ENCODE measurements at places on chromosomes 2 and 18.

DNA sequence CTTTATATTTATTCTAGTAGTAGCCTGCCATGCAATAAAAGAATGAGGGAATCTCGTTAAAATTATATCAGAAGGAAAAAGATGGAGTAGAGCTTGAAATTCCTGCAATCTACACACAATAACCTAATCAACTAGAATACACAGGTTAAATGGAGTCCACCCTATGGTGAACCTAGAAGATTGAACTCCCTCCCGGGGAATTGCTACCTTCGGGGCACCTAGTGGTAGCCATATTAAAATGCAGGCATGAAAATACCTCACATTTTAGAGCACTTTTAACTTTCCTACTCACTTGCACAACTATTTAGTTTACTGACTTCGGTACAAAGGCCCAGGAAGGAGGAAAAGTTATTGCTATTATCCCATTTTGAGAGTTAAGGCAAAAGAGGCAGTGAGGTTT, 174.5 kb downstream of the SS18 start:
- DNase-seq: no peak

- DNase-seq: no peak
Observed at GRCh38 chr2:140696449-140696848, 1434.4 kb downstream of the LRP1B start.

GRCh38 chr18:31977270-31977872, 34.4 kb upstream of the TRAPPC8 start:
- peak; percentile 8 for DNase-seq

DNA sequence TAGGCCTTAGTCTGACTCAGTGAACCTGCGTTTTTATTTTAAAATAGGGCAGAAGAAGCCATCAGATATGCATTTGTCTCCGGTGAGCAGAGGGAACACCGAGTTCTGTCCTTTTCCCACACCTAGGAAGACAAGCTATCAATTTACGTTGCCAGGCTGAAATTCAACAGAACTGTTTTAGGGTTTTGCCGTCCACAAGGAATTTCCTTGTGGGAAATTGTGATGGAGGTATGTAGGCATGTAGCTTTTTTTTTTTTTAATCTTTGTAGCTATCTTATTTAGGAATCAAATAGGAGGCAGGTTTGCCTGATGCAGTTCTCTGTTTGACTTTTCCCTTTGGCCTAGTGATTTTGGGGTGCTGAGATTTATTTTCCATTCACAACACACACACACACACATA, 62.0 kb upstream of the ASAP2 start:
- no peak for DNase-seq

GRCh38 chr18:36194600-36195315, 7.5 kb downstream of the MOCOS start:
- DNase-seq: no peak

- no peak for DNase-seq
Observed at GRCh38 chr2:22253171-22253570, 1129.4 kb downstream of the TDRD15 start.

GRCh38 chr2:240325016-240326007, 110.2 kb upstream of the GPC1 start:
- no peak for DNase-seq

GRCh38 chr18:63306819-63307550, 12.6 kb downstream of the BCL2 start:
- no peak for DNase-seq

- DNase-seq: no peak
Observed at GRCh38 chr2:197264332-197264731, 46.2 kb downstream of the ANKRD44 start.

GRCh38 chr18:61831071-61831470, 61.7 kb downstream of the RNF152 start:
- DNase-seq: no peak

DNA sequence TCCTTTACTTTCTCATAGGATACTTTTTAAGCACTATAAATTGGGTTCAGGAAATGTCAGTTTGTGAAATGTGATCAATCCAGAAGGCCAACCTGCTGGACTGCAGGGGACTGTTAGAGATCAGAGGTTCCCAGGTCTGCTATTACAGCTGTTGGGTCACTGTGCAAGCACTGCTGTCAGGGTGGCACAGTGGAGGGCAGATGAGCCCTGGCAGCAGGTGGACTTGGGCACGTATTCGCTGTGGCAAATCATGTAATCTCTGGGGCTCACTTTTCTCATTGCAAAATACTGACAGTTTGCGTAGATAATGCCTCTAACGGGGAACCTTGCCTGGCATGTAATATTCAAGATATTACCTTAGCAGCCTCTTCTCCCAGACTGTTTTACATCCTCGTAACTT, 18.1 kb downstream of the RAB31 start:
- no peak for DNase-seq

DNA sequence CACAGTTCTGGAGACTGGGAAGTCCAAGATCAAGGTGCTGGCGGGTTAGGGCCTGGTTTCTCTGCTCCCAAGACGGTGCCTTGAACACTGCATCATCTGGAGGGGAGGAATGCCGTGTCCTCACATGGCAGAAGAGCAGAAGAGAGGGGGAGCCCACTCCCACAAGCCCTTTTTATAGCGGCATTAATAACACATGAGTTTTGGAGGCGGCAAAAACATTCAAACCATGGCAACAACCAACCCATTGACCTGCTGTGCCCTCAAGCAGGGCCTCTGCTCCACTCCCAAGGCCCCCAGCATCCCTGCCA, 62.0 kb downstream of the SMAD7 start:
- no peak for DNase-seq

DNA sequence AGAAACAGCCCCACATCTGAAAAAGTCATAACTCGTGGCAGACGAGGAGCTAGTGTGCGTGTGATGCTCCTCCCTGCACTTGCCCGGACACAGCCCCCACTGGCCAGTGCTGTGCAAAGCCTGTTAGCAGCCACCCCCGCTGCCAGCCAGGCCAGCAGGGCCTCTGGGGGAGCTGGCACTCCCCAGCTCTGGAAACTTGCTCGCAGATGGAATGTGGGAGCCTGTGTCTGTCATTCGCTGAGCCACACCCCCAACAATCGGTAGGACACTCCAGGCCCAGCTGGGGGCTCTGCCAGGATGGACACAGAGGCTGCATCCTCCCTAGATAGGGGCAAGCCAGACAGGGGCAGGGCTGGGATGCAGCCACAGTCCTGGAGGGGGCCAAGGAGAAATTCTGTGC, 62.4 kb upstream of the ATG16L1 start:
- DNase-seq: no peak

- no peak for DNase-seq
Observed at GRCh38 chr18:46856973-46857372, 60.3 kb downstream of the PIAS2 start.

- no peak for DNase-seq
Observed at GRCh38 chr18:12540751-12541150, 117.2 kb downstream of the SPIRE1 start.

DNA sequence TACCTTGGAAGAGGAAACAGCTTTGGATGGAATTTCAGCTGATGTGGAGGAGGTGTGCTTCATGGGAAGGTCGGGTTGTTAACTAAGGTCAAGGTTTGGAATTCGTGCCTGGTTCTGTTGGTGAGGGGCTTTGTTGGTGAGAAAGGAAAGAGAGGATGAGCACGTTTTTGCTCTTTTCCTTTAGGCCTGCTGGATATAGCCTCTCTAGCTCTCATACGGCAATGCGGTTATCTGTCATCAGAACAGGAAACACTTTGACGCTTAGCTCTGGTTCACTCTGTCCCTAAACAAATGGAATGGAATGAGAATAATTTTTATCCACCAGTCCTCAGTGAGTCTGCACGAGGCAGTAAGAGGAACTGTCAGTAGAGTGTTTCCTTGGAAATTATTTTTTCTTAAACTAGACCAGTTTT, 169.7 kb upstream of the NOSTRIN start:
- DNase-seq: no peak

GRCh38 chr2:50645346-50645745, 386.6 kb downstream of the NRXN1 start:
- DNase-seq: no peak

GRCh38 chr2:118847762-118848172, 319 bp upstream of the EN1 start:
- no peak for DNase-seq

- no peak for DNase-seq
Observed at GRCh38 chr18:75809926-75810255, 382.4 kb upstream of the SMIM21 start.

GRCh38 chr2:15241929-15242328, 319.2 kb downstream of the NBAS start:
- no peak for DNase-seq

DNA sequence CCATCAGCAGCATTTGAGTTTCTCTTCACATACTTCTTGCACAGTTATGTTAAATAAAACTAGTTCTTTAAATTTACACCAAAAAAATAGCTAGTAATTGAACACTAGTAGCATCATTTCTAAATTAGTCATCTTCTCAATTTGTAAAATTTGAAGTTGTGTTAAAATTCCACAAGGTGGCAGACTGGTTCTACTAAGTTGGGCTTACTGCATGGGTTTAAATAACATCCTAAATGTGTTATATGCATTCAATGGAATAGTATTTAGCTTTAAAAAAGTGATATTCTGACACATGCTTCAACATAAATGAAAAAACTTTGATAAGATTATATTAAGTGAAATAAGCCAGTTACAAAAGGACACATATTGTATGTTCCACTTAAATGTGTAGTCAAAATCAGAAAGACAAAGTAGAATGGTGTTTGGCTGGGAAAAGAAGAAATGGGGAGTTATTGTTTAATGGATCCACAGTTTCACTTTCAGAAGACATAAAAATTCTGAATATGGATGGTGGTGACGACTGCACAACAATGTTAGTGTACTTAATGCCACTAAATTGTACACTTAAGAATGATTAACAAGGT, 28.7 kb upstream of the RPRD1A start:
- no peak for DNase-seq

GRCh38 chr18:52395146-52395852, 55.3 kb downstream of the DCC start:
- DNase-seq: no peak

- no peak for DNase-seq
Observed at GRCh38 chr2:229401171-229401865, 130.2 kb upstream of the PID1 start.

GRCh38 chr2:157442636-157443035, 1.3 kb downstream of the CYTIP start:
- DNase-seq: no peak

GRCh38 chr2:47064106-47064505, 91.0 kb downstream of the STPG4 start:
- no peak for DNase-seq

- DNase-seq: no peak
Observed at GRCh38 chr2:164046040-164046439, 310.2 kb upstream of the FIGN start.

DNA sequence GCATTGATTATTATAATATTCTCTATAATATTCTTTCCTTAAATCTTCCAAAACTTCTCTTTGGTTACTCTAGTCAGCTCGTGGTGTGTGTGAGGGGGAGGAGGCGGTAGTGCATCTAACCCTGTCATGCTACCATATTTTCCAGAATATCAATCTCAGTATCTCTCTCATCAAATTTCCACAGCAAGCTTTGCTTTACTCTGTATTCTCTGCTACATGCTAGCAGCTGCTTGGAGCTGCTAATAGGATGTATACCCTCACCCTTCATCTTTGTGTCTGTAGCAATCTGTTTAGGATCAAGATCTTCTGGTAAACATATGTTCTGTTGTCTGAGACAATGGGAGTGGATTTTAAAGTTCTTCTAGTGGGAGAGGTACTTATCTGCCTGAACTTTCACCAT, 303.8 kb upstream of the KLHL14 start:
- no peak for DNase-seq

DNA sequence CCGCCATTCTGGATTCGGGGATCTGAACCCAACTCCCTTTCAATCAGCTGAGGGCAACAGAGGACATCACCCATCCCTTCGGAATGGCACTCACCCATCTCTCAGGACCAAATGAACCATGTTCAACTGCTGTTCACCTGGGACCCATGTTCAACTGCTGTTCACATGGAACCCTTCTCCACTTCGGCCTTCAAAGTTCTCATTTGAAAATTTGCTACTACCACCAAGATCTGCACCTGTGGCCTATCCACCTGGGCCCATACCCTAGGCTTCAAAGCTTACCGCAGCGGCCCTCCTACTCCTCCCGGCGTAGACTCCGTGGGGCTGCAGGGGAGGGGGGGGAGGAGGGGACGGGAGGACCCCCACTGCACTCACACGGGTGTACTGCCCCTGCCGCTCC, 119.2 kb upstream of the ANKRD30BL start:
- DNase-seq: no peak

GRCh38 chr2:217184242-217184641, 324.4 kb upstream of the TNP1 start:
- DNase-seq: no peak

DNA sequence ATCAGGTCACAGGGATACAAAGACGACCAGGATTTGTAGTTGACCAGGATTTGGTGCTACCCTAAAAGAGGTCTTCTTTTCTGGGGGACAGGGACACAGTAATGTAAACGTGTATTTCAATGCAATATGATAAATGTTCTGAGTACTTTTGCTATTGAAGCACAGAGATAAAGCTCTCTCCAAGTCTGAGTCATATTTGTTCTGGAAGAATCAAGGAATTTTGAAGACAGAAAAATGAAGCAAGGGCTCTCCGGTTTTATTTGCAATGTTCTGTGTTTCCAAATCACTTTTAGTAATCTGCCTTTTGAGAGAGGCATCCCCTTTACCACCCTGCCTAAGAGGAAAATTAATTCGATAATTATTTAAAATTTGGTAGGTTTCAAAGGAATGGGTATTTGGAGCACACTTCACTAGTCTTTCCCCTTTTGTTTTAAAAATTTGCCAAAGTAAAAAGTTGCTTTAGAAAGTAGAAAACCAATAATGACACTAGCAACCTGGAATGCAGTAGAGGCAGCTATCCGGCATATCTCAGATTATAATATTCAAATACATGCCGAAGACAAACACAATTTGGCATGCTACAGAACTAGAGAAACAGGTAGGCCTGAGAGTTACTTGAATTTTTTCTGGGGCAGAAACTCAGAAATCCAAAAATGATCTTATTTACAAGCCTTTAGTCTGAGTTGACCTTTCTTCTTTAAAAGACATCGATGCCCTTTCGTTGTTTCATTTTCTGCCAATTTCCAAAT, 82.7 kb downstream of the MREG start:
- no peak for DNase-seq

Data from activated gamma-delta T cell treated with Interleukin-2 at 50 U/mL for 16 hours (primary cell).